KG1 (cell line): ENCODE measurements at places on chromosomes 3 and 15.

DNA sequence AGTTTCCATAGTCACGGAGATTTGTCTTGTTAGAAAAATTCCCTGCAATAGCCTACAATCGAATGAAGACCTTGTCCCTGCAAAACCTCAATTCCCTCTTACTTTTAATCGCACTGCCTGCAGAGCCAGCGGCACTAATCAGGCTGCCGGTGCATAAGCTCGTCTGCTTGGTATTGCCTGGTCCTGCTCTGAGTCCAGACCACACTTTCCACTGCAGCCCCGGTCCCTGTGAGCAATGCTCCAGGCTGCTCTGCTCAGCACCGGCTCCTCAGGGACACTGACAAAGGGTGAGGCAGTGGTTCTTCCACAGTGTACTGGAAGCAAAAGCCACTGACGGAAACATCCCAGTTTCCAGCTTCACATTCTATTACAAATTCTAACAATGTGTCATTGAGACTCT is 164.3 kb downstream of the OCA2 start:
- DNase-seq, result no peak

DNA sequence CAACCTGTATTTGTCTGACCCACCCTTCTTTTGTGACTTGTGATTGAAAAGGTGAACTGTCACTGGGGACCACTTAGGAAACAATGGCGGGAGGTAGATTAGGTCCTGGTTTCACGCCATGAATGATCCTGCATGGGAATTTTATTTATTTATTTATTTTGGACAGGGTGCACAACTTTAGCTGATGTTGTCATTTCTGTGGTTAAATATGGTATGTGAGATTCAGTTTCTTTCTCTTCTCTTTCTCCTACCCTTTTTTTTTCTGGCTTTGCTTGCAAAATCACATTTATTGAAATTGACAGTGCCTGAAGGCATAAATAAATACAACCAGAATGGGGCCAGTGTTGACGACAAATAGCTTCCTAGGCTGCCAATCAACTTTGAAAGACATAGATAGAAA is 18.0 kb upstream of the HTR3E start:
- no peak for DNase-seq

GRCh38 chr3:146071632-146072031 is 89.4 kb downstream of the PLOD2 start:
- DNase-seq, result no peak

- DNase-seq, result no peak
Measured at GRCh38 chr15:33636234-33636633, 325.5 kb downstream of the RYR3 start.

GRCh38 chr15:83578691-83579090 is 75.2 kb upstream of the ADAMTSL3 start:
- DNase-seq, result no peak

GRCh38 chr15:45804028-45804427 is 169.2 kb downstream of the SQOR start:
- no peak for DNase-seq

DNA sequence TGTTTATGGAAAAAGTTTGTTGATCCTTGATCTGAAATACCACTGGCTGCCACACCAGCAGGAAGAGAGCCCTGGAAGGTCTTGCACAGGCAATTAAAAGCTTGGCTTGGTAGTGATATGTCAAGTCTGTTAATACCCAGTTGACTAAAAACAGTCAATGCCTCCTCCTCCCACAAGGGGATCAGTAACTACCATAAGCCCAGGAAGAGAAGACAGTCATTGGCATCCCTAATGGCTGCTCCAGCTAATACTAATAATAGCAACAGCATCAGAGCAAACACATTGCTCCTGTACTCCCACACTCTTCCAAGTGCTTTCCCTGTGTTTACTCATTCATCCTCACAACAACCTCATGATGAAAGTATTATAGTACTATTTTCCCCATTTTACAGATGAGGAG is 528.6 kb downstream of the TAFA4 start:
- DNase-seq, result no peak

- no peak for DNase-seq
Measured at GRCh38 chr3:135368316-135368715, 573.3 kb downstream of the EPHB1 start.

DNA sequence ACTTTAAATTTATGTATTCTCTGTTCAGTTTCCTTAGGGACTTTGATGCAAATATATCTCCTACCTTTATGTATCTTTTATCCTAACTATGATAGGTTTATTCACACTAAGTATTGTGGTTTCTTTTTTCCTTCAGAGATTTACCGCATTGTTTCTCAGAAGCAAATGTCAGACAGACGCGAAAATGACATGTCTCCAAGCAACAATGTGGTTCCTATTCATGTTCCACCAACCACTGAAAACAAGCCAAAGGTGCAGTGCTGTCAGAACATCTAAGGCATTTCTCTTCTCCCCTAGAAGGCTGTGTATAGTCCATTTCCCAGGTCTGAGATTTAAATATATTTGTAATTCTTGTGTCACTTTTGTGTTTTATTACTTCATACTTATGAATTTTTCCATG is 18.3 kb downstream of the RAB11A start:
- DNase-seq, result no peak

DNA sequence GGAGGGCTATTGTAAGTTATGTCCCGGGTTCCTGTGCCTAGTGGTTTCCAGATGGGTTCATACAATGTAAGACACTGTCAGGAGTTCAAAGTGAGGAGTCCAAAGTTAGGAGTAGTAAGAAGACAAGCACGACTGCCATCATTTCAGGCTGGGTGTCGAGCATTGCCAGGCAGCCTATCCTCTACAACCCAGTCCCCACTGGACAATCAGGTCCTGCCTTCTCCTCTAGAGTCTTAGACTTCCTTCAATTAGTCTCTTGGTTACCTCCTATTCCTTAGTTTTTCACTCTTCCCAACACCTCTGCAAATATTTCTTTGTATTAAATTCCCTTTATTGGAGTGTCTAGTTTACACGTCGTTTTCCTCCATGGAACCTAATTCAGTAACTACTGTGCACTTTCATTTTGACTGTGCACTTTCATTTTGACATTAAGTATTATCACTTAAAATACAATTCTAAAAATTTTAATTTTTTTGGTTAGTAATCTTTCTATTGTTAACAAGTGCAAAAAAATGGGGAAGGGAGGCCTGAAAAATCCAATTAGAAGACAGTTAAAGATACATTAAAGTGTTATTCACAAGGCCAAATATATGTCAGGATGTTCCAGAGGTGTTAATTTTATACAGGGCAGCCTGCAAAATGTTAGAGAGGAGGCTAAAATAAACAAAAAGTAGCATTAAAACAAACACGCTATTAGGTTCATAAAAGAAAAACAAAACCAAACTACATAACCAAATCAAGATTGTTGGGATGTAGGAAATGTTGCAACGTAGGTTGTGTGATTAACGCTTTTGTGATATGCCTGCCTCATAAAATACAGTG is 155.3 kb downstream of the TBL1XR1 start:
- no peak for DNase-seq

- DNase-seq, result no peak
Measured at GRCh38 chr3:128328546-128329458, 137.9 kb downstream of the DNAJB8 start.

DNA sequence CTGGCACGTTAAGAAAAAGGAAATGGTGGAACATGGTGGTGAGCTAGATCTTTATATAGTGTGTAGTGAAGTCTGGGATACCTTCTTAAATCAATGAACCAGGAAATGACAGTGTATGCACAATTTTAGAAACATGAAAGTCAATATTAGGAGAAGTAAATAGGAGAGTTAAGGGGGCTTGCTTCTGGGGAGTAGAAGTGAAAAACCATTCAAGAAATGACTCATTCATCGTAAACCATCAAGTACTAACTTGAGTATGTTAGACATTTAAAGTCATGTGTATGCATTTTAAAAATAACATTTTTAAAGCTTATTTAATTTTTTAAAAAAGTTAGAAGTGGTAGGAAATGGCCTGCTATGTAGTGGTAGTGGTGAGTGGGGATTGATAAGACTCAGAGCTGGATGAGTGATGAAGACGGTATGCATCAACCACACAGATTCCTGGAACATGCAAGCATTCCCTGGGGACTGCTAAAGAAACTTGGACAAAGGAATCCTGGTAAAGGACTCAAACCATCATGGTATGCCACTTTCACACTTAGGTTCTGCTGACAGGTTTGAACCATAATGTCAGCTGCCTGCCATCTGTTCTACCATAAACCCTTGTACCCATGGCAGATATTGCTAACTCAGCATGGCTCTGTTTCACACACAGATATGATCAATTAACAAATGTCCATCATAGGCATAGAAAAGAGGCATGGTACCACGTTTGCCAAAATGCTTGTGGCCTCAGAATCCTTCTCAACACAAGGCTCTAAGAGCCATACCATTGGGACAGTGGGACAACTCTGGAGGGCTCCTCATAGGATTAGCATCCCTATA is 28.9 kb upstream of the MITF start:
- no peak for DNase-seq

GRCh38 chr15:22904736-22905135 is 66.3 kb downstream of the NIPA2 start:
- DNase-seq, result no peak
